ENCODE measurements at places on chromosomes 12 and 14. TPM values are rescaled to one million over a fixed set of nuclear protein-coding genes. Genes with fewer than 3 reads are reported as not detected.

The RPS26 gene
- 280 TPM for total RNA-seq

The KRT81 gene
- not detected for total RNA-seq

The TAS2R46 gene
- 6.7 TPM for total RNA-seq

The GPR132 gene
- 2.3 TPM for total RNA-seq

The ALG10B gene
- total RNA-seq: 16.8 TPM

The PIK3C2G gene
- total RNA-seq: 8.4 TPM

The TMEM121 gene
- 14.7 TPM for total RNA-seq

The CCDC197 gene
- 0.23 TPM for total RNA-seq

The HOXC11 gene
- 1.5 TPM for total RNA-seq

The KRT72 gene
- not detected for total RNA-seq

The ULK1 gene
- total RNA-seq: 39.1 TPM

The DTX1 gene
- 20.1 TPM for total RNA-seq

The ANKLE2 gene
- 47.8 TPM for total RNA-seq

The HOXC10 gene
- 23.5 TPM for total RNA-seq

The GOLGA5 gene
- 21.7 TPM for total RNA-seq

The ESRRB gene
- total RNA-seq: 8.7 TPM

The TBC1D30 gene
- 9.5 TPM for total RNA-seq

The NGB gene
- not detected for total RNA-seq

The ADGRD1 gene
- 16.8 TPM for total RNA-seq

The NOS1 gene
- total RNA-seq: 3.9 TPM
